ENCODE measurements at places on chromosomes 2 and 18.

DNA sequence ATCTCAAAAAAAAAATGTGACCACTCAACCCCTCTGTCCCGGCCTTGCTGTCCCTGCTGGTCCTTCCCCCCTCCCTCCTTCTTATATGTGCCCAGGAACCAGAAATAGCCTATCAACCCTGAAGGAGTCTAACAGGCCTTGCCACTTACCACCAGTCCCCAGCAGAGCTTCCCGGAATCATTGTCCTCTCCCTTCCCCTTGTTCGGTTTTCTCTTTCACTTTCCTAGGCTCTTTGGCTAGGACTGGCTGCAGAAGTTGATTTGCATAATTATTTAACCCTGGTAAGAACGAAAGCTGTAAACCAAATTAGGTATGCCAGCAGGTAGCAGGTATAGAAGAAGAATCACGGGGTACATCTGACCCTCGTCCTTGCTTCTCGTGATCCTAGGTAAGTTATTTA is 72.6 kb upstream of the ZNF532 start:
- DNase-seq, result no peak

GRCh38 chr2:71609441-71609840 is 156.1 kb downstream of the DYSF start:
- DNase-seq, result no peak

DNA sequence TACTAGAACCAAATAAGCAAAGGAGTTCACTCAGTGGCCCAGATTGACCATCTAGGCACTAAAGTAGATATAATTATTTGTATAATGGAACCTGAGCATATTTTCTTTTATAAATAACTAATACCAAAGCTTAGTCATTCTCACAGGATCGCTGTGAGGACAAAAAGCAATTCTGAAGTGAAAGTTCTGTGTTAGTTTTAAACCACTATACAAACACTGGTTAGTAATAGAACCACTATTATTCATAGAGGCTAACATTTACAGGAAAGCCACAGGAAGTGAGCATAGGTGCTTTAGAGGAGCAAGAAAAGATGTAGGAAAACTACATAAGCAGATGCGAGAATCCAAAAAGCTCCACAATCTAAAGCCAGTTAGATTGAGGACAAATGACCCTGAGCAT is 364.7 kb downstream of the XIRP2 start:
- no peak for DNase-seq

DNA sequence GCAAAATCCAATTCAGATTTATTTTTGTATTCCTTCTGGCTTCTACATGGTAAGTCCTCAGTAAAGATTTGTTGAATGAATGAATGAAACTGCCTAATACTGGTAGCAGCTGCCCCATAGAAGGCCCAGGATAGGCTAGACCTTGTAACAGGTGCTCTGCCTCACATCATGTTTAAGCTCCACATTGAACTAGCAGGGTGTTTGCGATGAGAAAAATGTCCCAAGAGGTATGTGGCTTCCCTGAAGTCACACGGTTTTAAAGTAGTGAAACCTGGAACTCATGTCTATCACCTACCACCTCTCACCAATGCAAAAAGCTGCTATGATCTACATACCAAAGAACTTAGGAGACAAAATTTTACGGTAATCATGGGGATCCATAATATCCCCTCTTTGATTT is 765 bp upstream of the LHCGR start:
- DNase-seq, result no peak

DNA sequence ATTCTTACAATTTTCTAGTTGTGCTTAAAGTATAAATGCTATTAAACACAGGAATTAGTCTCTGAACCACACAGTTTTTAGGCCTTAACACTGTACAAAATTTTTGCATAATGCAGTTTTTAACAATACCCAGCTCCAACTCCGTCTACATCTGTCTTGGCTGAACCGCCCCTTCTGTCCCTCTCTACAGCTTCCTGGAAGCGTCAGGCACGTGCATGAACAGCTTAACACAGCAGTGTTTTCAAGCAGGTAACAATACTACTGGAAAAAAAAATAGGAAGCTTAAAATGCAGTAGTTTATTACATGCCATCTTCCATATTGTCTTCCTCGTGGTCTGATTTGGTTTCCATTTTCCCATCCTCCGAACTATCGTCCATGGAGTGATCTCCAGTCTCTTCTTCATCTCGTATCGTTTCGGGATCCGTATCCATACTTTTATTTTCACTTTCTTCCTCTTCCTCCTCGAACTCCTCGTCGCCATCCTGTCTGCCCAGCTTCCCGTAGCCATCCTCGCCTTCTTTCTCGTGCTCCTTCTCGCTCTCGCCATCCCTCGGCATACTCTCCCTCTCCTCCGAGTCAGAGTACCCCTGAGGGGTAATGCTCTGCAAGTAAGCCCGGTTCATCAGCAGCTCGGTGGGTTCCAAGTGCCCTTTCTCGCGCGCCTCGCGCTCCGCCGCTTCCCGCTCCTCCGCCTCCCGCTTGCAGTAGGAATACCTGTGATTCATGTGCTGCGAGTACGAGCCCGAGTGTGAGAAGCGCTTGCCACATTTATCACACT is 130.6 kb downstream of the ZEB2 start:
- DNase-seq, result no peak

DNA sequence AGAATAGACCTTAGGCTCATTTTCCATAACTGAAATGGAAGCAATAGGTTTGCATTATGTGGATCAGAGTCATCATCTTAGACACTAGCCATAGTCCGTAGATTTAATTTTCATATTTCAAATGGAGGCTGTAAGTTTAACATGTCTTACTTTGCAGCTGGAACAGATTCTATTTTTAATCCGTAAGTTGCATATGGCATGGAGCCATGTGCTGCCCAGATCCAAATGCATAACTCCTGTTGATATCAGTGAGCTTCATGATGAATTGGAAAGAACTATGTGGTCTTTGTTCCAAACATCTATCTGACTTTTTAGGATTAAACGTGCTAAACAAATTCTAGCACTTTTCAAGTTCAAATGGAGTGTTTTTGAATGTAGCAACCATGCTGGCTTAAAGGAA is 43.4 kb downstream of the MEIS1 start:
- no peak for DNase-seq

DNA sequence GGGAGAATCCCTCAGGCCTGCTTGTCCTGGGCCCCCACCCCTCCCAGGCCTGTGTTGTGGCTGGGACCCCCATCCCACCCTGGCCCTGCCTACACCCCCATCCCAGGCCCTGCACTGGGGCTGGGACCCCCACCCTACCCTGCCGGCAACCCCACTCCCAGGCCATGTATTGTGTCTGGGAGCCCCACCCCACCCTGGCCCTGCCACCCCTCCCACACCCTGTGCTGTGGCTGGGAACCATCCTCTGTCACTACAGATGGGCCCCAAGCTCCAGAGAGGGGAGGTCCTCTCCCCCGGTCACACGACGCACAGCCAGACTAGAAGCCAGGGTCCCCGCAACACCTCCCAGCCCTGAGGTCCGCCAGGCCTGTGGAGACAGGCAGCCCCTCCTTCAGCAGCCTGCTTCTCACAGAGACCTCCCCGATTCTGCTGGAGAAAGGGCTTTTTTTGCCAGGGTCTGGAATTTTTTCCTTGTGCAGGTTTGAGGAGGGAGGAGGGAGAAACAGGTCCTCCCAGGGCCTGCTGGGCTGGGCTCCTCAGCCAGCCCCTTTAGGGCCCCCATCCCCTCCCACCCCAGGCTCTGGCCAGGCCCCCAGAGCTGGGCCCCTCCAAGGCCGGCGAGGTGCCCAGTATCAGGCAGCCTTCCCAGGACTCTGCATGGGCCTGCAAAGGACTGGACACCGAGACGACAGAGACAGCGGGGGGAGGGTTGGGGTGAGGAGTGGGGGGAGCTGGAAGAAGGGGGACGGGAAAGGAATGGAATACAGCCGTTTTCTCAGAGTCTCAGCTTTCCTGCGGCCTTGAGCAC is 28.0 kb downstream of the KIF1A start:
- DNase-seq, result no peak

GRCh38 chr2:191724015-191724414 is 46.1 kb downstream of the NABP1 start:
- DNase-seq, result no peak

GRCh38 chr2:220147161-220148038 is 520.0 kb downstream of the SLC4A3 start:
- DNase-seq, result no peak

GRCh38 chr18:79917169-79917852 is 34.1 kb downstream of the SLC66A2 start:
- DNase-seq, result no peak

- DNase-seq, result no peak
Measured at GRCh38 chr2:158546412-158547144, 89.8 kb downstream of the PKP4 start.

DNA sequence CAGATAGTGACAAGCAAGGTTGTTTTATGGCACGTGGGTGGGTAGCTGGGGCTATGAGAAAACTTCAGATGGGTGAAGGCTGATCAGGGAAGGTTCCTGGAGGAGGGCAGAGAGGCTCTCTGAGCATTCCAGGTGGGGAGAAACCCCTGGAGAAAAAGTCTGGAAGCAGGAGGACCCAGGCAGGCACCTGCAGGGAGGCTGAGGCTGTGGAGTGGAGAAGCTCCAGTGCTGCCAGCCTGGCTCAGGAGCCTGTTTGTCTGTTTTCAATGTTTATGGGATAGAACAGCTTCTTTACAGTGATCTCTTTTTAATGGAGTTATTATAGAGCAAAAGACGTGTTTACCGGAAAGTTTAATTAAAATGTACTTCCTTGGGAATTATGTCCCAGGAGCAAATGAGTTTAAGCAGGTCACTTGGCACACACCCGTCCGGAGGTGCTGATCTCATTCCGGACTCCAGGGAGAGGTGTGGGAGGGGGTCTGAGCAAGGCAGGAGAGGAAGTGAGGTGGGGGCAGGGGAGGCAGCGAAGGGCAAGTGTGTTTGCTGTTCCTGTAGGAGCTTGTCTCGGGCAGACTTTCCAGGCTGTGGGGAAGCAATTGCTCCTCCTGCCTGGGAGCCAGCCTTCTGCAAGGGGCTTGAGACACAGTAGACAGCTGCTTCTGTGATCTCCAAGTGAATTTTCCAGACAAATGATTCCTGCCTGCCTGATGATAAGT is 239.5 kb downstream of the MYCN start:
- no peak for DNase-seq

GRCh38 chr2:78887446-78887845 is 138.1 kb upstream of the REG3G start:
- no peak for DNase-seq

GRCh38 chr2:126115975-126116374 is 540.0 kb upstream of the GYPC start:
- no peak for DNase-seq

- no peak for DNase-seq
Measured at GRCh38 chr2:179252423-179252822, 12.2 kb downstream of the SESTD1 start.

- DNase-seq, result no peak
Measured at GRCh38 chr2:205800224-205800623, 117.9 kb downstream of the NRP2 start.

GRCh38 chr2:216700781-216701180 is 5.4 kb upstream of the IGFBP5 start:
- DNase-seq, result no peak

DNA sequence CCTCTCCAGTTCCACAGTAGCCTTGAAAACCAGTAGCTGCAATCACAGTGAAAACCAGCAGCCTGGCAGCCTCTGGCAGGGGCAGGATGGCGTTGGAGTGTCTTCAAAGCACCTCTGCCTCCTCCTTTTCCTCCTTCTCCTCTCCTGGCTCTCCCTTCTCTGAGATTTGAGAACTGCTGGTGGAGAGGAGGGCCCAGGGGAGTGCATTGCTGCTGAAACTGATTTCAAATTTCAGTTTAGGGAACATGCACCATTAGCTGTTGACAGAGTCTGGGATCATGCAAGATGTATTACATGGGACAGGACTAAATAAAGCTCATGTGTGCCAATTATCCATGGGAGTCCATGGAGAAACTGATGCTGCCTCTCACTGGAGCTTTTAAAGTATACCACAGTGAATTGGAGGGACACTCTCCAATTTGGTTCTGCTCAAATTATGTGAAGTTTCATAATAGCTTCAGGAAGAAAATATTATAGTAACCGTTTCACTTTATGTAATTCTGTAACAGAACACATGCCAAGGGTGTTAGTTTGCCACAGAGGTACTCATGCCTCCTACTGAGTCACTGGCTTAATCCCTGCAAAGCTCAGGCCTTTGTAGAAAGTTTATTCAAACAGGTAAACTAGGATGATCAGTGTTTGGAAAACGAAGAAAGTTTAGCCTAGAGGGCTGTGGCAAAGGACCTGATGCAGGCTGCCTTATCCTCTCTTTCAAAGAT is 146.1 kb downstream of the PRPF40A start:
- no peak for DNase-seq

DNA sequence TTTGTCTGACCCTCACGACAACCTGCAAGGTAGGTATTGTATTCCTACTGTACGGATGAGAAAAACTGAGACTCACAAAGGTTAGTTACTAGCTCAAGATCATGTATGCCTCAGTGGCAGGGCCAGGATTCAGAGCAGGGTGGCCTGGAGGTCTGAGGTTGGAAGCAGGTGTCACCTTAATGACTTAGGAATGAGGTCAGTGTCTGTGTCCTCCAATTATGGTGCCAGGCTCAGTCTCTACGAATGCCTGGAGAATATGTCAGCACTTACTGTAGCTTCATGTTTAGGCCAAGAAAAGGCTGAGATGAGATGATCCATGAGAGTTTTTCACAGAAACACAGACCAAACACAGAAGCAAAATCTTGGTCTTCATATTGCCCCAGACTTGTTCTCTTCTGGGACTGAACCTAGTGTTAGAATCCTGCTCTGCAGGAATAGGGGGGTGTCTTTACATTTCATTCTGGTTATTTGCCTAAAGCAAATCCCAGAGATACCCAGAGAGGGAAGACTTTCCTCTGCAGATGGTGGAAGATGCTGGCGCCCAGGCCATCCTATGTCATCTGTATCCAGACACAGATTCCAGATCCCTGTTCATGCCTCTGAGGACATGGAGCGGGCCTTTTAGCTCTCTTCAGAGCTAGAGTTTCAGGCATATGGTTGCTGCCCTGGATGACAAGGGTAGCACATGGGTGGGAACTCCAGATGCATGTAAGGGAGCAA is 16.3 kb upstream of the RAB10 start:
- no peak for DNase-seq

- no peak for DNase-seq
Measured at GRCh38 chr2:219182331-219183150, 4.5 kb downstream of the RETREG2 start.

GRCh38 chr18:35753306-35753910 is 171.9 kb downstream of the GALNT1 start:
- no peak for DNase-seq

GRCh38 chr2:12317814-12318426 is 398.8 kb upstream of the TRIB2 start:
- no peak for DNase-seq

DNA sequence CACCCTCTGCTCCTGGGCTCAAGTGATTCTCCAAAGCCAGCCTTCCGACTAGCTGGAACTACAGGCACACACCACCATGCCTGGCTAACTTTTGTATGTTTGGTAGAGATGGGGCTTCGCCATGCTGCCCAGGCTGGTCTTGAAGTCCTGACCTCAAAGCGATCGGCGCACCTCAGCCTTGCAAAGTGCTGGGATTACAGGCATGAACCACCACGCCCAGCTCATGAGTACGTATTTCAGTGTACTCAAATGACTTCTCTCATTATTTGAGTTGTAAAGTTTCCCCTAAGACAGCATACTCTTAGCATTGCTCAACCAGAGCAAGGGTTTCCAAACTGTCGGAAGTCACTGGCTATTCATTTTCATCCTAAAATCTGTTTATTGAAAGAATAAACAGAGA is 40.3 kb downstream of the IMPA2 start:
- no peak for DNase-seq
